Cardiac fibroblast (primary cell): ENCODE measurements at places on chromosomes 12 and 14.

- DNase-seq = no peak
Measured at GRCh38 chr12:111215881-111216280, 153.0 kb downstream of the PHETA1 start.

- peak; percentile 77 for DNase-seq
Measured at GRCh38 chr12:110316861-110317260, 35.8 kb downstream of the ATP2A2 start.

DNA sequence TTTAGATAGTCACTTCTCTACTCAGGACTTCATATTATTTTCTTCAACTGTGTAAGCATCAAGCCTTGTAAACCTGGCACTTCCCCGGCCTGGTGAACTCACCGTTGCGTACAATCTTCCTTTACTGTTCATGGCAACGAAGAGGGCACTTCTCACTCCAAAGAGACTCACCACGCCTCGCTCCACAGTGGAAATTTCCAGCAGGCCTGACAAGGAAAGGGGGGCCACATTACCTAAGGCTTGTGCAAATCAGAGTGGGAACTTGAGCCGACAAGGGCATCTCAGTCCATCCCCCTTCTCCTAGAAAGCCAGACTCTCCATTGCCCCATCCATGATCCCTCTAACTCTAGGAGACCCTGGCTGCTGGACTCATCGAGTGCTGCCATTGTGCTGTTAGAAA is 1.6 kb downstream of the FGF6 start:
- no peak for DNase-seq

GRCh38 chr14:81737938-81738337 is 204.3 kb upstream of the SEL1L start:
- DNase-seq = no peak

DNA sequence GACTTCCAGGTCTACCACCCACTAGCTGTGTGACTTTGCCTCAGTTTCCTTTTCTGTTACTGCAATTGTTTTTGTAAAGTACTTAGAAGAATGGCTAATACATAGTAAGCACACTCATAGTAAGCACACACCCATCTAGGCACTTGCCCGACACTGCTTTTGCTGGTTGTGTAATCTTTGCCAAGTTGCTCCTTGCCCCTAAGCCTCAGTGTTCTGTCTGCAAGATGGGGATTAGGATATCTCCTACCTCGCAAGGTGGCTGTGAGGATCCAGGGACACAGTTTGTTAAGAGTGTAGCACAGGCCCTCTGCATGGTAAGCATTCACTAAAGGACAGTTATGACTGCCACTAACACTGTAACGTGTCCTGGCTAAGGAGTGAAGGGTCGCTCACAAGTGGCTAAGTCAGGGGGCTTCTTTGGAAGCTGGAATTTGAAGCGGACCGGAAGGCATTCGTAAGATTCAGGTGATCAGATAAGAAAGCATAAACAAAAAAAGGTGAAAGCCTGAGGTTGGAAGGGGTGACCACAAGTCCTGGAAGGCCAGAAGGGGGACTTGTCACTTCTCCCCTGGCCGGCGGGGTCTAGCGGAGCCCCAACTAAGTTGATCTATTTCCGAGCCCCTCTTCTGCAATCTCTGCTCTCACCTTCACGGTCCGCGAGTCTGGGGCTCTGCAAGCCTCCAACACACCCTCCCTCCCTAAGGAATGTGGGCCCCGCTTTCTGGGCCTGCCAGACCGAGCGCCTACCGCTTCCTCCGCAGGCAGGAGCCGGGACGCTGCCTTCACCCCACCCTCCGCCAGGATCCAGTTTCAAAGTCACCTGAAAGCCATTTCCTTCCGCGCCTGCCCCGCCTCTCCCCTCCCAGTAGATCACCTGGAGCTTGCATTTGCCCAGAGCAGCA is 1.5 kb upstream of the PLEKHG3 start:
- no peak for DNase-seq

GRCh38 chr12:69008520-69008919 is 75.5 kb upstream of the CPM start:
- DNase-seq = peak; percentile 62

GRCh38 chr12:49580572-49581535 is 12.9 kb upstream of the MCRS1 start:
- DNase-seq = peak; percentile 79

- no peak for DNase-seq
Measured at GRCh38 chr12:93000026-93000425, 70.9 kb upstream of the EEA1 start.

DNA sequence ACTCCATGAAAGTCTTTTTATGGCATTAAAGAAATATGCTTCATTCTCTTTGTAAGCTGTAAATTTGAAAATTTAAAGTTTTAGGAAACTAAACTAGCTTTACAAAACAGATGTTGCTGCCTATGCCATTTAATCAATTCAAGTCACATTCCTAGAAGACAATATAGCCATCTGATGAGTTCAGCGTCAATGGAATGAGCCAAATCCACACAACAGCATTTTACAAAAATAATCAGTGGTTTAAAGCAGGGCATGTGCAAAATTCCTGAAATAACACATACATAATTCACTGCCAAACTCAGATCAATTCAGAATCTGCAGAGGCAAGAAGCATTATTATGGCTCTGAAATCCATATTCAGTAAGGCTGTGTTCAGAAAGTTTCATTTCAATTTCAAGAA is 75.6 kb downstream of the MED13L start:
- no peak for DNase-seq

- no peak for DNase-seq
Measured at GRCh38 chr14:69763761-69764510, 3.0 kb upstream of the SRSF5 start.

- DNase-seq = peak; percentile 13
Measured at GRCh38 chr14:22070119-22070982, 396.7 kb upstream of the OR4E1 start.

GRCh38 chr14:59629444-59630287 is 53.1 kb upstream of the CCDC175 start:
- no peak for DNase-seq

DNA sequence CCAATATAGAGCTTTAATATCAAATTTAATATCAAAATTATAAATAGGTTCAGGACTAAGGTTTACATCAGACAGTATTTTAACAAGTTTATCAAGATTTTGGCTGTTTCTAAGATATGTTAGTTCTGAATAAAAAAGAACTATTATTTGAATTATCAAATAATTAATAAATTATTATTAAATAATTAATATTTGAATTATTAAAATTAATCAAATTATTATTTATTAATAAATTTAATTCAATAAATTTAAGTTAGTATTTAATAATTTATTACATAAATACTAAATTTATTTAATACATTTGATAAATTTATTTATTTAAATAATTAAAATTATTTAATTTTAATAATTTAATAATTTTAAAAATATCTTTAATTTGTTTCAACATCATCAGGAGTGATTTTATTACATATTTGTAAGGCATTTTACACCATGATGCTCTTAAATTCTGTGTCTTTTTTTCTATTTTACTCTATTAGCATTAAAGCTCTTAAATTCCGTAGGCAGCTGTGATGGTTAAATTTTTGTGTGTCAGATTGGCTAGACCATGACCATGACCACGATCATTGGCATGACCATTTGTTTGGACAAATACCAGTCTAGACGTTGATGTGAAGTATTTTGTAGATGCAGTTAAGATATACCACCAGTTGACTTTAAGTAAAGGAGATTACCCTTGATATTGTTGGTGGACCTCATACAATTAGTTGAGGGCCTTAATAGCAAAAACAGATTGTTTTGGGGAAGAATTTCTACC is 82.6 kb downstream of the BBS10 start:
- no peak for DNase-seq

- no peak for DNase-seq
Measured at GRCh38 chr12:57205931-57206330, 10.7 kb upstream of the NXPH4 start.
